ENCODE measurements at places on chromosomes 13 and 19.

DNA sequence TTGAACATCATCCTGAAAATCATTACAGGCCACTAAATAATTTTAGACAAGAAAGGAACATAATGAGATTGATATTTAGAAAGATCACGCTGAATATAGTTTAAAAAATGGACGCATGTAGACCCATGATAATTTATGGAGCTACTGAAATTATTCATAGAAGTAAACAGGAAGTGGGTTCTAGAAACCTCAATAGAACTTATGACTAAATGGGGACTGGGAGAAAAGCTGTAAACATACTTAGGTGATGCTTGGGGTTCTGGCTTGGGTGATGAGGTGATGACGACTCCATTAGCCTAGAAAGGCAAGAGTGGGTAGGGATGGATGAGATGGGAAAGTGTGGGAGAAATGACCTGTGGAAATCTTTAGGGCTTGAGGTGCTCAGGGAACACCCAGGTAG, 484.0 kb downstream of the MYO16 start:
- DNase-seq: no peak

GRCh38 chr13:69287050-69287698, 820.5 kb upstream of the ATXN8OS start:
- DNase-seq: no peak

DNA sequence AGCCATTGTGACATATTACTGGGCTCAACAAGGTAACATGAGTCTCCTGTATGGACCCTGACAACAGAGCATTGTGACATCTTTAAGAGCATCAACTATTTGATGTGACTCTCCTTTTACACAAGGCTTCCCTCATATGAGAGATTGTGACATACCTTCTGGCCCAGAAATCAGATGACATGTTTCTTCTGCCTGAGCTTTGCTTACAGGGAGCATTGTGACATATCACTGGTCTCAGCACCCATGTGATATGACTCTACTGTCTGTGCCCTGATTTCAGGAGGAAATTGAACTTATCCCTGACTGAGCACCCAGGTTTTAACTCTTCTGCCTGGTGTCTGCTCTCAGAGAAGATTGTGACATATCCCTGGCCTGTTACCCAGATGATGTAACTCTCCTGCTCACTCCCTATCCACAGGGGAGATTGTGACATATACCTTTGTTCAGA, 15.9 kb upstream of the ZNF681 start:
- no peak for DNase-seq

- no peak for DNase-seq
Observed at GRCh38 chr13:105641121-105641520, 894.3 kb downstream of the EFNB2 start.

DNA sequence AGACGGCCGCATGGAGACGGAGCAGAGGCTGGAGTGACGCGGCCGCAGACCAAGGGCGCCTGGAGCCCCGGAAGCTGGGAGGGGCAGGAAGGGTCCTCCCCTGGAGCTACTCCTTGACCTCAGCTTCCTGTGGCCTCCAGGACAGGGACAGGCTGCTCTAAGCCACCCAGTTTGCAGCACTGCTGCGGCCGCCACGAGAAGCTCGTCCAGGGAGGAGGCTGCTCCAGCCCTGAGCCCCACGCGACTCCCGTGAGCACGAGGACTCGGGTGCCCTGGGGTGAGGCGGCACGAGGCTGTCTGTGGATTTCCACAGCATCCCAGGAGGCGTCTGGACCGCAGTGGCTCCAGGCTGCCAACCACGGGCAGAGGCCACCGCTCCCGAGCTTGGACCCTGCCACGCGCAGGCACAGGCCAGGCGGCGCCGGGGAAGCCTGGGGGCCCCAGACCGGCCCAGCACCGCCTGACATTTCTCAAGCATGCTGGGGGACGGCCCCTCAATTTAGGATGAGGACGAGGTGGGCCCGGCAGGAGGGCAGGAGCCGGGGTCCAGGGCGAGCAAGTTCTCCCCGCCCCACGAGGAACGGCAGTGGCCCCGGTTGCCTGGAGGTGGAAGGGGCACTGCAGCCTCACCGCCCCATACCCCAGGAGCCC, 10.7 kb downstream of the SBNO2 start:
- no peak for DNase-seq

DNA sequence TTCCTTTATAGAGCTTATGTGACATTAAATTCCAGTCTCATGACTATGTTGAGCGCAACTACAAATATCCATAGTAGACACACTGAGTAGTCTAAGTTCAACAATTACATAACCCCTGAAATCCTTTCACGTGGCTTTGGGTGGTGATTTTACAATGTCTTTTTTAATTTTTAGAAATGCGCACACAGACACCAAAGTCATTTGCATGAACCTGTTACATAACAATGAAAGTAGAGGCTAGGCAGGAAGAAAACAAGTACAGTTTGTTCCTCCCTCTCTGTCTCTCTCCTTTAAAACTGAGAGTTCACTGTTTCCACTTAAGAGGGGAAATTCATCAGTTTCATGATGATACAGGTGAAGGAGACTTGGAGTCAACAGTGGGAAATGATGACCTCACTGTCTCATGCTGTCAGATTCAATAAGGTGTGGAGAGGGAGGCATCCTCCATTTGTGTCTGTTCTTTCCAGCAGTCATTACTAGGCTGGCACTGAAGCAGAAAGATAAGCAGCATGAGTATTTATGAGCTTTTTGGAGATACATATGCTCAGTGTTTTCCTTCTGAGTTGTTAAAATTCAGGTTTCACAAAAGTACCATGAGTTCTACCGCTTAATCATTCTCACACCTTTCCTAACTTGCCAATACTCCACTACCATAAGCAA, 201.8 kb downstream of the LHFPL6 start:
- no peak for DNase-seq

- DNase-seq: no peak
Observed at GRCh38 chr19:58545286-58546018, 1.6 kb downstream of the TRIM28 start.

DNA sequence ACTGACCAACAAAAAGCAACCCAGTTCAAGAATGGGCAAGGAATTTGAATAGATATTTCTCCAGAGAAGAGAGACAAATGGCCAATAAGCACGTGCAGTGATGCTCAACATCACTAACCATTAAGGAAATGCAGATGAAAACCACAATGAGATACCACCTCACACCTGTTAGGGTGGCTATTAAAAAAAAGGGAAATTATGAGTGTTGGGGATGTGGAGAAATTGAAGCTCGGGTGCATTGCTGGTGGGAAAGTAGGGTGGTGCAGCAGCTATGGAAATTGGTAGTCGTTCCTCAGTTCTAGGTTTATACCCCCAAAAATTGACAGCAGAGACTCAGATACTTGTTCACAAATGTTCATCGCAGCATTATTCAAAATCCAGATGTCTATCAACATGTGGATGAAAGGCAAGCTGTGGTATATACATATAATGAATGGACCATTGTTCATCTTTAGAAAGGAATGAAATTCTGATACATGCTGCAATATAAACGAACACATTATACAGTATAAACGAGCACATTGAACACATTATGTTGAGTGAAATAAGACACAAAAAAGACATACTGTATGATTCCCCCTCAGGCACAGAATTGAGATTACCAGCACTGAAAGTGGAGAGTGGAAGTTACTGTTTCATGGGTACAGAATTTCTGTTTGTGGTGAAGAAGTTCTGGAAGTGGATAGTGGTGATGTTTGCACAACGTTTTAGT, 927 bp downstream of the CHAMP1 start:
- DNase-seq: no peak

GRCh38 chr19:10918359-10918758, 10.1 kb downstream of the YIPF2 start:
- DNase-seq: no peak

DNA sequence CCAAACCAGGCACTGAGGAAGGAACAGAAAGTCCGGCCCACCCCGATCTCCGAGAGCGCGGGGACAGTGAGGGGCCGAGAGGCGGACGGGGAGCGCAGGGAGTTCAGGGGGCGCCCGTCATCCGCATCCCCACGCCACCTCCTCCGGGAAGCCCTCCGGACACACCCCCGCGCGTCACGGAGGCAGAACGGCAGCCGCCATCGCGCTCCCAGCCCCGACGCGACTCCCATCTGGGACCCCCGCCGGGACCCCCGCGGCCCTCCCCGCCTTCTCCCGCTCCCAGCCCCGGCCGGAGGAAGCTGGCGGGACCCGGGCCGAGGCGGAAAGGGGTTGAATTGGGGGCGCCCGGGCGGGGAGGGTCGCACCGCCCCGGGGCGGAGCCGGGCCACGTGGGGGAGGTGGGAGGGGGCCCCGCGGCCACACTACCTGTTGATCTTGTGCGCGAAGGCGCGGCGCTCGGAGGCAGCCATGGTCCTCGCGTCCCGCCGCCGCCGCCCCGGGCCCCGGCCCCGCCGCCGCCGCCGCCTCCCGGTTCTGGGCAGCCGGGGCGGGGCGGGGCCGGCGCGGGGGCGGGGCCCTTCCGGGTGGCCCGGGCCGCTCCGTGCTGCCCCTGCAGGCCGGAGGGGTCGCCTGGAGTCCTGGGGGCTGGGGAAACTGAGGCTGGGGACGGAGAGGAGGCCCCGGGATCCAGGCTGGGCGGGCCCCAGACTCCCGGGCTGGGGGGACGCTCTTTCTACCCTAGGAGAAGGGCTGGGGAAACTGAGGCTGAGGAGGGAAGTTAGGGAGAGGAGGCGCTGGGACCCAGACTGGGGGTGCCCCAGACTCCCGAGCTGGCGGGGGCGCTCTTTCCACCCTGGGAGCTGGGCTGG, at the start of gene DOCK6:
Gene DOCK6 (minus strand): TSS at position 554 of the 869 bp plus-strand sequence. CDS start 84 bp downstream, at position 470.
- no peak for DNase-seq

- no peak for DNase-seq
Observed at GRCh38 chr19:15280915-15281683, 48.9 kb upstream of the EPHX3 start.

GRCh38 chr19:1851654-1852580, 3.6 kb upstream of the REXO1 start:
- no peak for DNase-seq

- no peak for DNase-seq
Observed at GRCh38 chr19:41064974-41065569, 23.2 kb upstream of the CYP2A13 start.

- DNase-seq: no peak
Observed at GRCh38 chr19:54207983-54208783, 7.5 kb downstream of the RPS9 start.

DNA sequence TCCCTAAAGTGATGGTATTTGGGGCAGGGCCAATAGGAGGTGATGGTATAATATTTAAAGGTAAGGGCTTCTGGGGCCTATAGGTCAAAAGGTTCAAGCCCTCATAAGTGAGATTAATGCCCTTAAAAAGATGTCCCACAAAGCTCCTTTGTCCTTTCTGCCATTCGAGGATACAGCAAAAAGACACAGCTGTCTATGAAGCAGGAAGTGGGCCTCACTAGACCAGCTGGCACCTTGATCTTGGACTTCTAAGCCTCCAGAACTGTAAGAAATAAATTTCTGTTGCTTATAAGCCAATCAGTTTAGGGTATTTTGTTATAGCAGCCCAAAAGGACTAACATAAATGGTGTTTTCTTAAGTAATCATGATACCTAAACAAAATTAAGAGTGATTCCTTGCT, 27.2 kb upstream of the POU4F1 start:
- DNase-seq: no peak

- no peak for DNase-seq
Observed at GRCh38 chr13:48652851-48653471, 768 bp upstream of the CYSLTR2 start.

DNA sequence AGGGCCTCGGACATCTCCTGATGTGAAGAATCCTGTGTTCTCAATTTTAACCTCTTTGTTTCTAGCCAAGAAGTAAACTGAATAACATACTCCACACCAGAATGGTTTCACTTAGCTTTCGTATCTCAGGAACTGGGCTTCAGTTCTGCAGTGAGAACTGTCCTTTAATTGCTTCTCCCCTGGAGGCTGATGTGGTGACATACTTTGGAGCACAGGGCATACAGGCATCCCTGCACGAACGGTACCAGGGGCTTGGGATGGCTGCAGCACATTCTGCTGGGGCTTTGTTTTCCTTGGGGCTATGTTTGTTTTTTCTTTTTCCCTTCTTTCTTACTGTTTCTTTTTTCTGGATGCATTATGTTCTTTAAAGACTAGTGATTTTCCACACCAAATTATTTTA, 230.5 kb downstream of the TM9SF2 start:
- no peak for DNase-seq

GRCh38 chr19:8321067-8321985, at the start of the genes NDUFA7 and RPS28:
TSS of gene NDUFA7 (minus strand) at chr19:8321375. CDS start at chr19:8321358, 17 bp downstream.
TSS of gene RPS28 (plus strand) at chr19:8321496. CDS start at chr19:8321531, 35 bp downstream.
- DNase-seq: peak; percentile 89

- DNase-seq: no peak
Observed at GRCh38 chr19:36488118-36488845, 1.1 kb downstream of the ZNF566 start.

GRCh38 chr19:15251010-15251748, 18.9 kb upstream of the EPHX3 start:
- no peak for DNase-seq

DNA sequence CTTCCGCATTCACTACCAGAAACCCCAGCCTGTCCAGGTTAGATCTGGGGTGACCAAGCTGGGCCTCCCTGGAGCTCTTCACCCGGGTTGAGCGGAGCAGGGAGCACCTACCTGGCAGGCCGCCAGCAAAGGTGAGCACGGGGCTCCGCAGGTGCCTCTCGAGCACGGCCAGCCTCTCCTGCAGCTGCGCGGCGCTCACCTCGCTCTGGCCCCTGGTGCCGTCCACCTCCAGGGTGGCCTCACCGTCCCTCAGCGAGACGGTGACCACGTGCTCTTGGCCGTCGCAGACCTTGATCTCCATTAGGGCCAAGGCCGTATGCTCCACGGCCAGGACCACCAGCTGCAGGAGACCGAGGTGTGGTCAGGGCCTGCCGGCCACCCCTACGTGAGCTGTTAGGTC, 42.0 kb downstream of the GAS6 start:
- no peak for DNase-seq

DNA sequence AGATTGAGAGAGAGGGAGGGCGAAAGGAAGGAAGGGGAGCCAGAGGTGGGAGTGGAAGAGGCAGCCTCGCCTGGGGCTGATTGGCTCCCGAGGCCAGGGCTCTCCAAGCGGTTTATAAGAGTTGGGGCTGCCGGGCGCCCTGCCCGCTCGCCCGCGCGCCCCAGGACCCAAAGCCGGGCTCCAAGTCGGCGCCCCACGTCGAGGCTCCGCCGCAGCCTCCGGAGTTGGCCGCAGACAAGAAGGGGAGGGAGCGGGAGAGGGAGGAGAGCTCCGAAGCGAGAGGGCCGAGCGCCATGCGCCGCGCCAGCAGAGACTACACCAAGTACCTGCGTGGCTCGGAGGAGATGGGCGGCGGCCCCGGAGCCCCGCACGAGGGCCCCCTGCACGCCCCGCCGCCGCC, at the start of gene TNFSF11:
Gene TNFSF11 (plus strand): TSS at position 142 of the 400 bp plus-strand sequence. CDS start 152 bp downstream, at position 294.
- no peak for DNase-seq
